Activated CD8-positive, alpha-beta memory T cell treated with anti-CD3 and anti-CD28 coated beads, Interleukin-2, amount 10 ng/mL, durations not matched to agents 7 days and 5 days (primary cell): ENCODE measurements at places on chromosomes 3 and 15.

DNA sequence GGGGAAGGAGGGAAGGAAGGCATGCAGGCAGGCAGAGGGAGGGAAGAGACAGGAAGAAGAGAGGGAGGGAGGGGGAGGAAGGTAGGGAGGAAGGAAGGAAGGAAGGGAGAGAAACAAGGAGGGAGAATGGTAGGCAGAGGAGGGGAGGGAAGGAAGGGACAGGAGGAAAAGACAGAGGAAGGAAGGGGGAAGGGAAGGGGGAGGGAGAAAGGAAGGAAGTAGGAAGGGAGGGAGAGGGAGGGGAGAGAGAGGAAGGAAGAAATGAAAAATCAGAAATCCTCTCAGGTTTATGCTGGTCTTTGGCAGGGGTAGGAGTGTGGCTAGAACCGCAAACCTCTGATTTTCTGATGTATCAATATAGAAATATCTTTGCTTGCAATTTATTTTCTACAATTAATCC, 4.2 kb downstream of the PRTG start:
- DNase-seq = no peak

- DNase-seq = no peak
Measured at GRCh38 chr3:194766845-194767244, 81.2 kb downstream of the FAM43A start.

- no peak for DNase-seq
Measured at GRCh38 chr3:30401971-30402370, 204.4 kb upstream of the TGFBR2 start.

GRCh38 chr15:71048913-71049675, 66.2 kb upstream of the THSD4 start:
- no peak for DNase-seq

- DNase-seq = peak; percentile 77
Measured at GRCh38 chr3:71064291-71064955, 519.1 kb downstream of the FOXP1 start.

DNA sequence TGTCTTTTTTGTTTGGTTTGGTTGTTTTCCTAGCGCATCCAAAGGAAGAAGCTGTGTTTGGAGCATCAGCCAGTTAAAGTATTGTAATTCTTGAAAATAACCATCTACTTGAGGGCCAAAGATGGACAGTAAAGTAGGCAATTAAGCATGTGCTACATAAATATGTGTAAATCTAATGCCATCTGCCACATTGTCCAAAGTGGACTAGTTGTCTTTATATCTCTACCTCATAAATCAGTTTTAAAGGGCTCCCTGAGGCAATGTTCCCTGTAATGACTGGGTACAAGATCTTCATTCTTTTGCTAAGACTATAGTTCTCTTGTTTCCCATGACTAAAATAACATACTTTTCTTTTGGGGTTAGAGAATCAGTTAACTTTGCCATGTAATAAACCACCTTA, 460.0 kb upstream of the RARB start:
- no peak for DNase-seq

DNA sequence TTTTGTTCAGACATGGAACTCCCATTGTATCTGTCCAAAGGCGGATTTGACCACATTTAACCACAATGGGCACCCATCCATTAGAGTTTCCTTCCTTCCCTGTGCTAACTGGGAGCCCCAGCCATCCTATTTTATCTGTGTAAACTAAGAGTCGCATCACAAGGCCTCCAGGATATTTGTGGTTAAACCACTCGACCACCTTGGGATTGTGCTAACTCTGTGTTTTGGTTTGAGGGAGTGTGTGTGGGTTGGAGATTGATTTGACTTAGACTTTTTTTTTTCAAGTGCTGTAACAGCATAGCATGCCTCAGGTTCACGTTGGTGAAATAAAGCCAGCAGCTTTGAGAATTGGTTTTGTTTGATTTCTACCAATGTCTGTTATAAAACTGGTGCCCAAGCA, 100.4 kb upstream of the TP63 start:
- DNase-seq = peak; percentile 46

GRCh38 chr3:115469649-115470048, 153.7 kb upstream of the GAP43 start:
- DNase-seq = no peak

DNA sequence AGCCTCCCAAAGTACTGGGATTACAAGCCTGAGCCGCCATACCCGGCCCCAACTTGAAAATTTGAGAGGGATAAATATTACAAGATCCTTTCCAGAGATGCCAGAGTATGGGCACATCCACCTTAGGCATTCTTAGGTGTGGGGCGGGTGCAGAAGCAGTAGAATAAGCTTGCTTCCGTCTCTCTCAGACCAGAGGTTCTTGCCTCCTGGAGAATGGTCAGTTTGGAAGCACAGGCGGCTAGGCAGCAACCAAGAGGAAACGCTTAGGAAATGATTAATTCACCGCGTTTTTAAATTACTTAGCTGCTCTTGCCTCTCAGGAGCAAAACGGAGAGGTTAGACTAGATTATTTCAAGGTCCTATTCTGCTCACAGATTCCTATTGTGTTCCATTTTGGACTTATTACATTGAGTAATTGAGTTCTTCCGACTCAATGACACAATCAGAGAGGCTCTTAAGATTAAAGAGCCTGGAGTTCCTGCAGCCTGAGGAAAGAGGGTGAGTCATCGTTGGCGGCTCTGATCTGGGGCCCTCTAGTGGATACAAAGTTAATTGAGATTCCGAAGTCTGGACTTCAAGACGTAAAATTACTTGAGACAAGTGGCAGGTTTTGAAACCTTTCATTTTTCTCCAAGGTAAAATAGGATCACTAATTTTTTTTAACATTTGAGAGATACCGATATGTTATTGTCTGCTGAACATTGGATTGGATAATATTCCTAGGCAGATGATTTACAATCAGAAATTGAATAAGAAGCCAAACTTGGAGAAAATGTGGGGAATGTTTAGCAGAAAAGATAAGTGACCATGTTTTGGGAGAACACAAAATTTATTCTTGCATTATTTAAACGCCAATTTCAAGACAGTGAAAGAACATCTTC, 5.8 kb upstream of the TOPAZ1 start:
- peak; percentile 55 for DNase-seq

DNA sequence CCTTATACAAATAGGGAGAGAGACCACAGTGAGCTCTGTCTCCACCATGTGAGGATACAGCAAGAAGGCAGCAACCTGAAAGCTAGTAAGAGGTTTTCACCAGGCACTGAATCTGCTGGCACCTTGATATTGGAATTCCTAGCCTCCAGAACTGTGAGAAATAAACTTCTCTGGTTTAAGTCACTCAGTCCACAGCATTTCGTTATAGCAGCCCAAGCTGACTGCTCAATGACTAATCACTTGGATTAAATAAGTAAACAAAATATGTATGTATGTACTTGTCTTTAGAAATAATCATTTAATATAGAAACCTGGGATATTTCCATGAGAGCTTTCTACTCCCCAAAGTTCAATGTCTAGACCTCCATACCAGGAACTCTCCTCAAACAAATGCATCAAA, 162.0 kb downstream of the IMPG2 start:
- no peak for DNase-seq

DNA sequence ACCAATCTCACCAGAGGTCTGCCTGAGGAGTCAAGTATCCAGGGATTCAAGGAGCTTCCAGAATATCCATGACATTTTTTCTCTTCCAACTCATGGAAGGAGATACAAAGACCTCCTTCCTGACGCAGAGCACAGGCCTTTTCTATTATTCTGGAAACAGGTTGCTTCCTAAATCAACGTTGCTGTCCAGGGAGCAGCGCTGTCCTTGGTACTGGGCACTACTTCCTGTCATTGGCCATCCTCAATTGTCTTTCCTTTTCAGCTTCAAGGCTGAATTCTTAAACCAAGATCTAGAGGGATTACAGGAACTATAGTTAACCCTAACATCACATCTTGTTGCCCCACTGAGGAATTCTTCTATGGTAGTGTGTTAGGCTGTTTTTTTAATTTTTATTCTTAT, 50.4 kb upstream of the TBC1D21 start:
- DNase-seq = no peak

DNA sequence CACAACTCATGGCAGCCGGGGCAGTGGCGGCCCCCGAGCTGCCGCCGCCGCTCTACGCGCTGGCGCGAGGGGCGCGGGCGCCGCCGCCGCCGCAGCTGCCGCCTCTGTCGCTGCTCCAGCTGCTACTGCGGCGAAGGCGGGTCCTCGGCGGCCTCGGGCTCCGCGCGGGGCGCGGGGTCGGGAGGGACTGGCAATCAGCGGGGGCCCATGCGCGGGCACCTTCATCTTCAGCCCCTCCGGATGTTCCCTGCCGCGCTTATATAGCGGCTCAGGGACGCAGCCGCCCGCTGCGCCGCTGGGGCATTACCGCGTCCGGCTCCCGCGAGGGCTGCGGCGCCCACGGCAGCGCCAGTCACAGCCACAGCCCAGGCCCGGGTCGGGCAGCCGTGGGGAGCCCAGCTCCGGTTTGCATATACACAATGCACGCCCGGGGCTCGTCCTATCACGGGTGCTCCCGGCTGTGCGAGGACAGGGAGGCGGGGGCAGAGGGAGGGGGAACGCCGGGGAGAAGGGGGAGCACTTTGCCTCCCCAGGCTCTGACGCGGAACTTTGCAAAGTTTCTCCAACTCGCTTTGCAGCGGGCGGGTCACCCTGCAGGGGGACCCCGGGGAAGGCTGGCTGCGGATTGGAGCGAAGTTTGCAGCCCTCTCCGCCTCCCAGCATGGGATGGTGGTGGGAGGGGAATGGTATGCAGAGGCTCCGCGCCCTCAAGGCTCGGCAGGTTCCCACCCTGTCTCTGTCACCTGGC, at the start of gene VGLL3:
TSS of gene VGLL3 (minus strand) at position 416 of the 748 bp plus-strand sequence. CDS start at position 10, 406 bp downstream.
- no peak for DNase-seq

GRCh38 chr3:21991061-21991460, 240.1 kb upstream of the ZNF385D start:
- no peak for DNase-seq

DNA sequence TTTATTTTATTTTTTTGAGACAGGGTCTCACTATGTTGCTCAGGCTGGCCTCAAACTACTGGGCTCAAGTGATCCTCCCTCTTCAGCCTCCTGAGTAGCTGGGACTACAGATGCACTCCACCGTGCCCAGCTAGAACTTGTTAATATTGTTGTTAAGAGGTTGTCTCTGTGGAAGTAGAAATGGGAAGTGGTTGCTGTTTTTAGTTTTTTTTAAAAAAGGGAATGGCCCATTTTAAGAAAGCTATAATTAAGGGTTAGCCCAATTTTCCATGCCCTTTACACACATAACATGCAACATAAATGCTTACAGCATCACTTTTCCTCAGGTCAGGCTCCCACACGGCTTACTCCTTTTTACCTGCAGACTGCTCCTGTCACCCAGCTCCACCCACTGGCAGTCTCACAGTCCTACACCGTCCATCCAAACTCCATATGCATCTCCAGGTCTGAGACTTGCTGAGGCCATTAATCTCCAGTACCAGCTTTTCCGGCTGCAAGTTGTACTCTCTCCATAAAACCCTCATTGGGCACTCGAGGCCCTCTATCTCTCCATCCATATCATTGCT, 19.8 kb downstream of the MORC1 start:
- DNase-seq = no peak

DNA sequence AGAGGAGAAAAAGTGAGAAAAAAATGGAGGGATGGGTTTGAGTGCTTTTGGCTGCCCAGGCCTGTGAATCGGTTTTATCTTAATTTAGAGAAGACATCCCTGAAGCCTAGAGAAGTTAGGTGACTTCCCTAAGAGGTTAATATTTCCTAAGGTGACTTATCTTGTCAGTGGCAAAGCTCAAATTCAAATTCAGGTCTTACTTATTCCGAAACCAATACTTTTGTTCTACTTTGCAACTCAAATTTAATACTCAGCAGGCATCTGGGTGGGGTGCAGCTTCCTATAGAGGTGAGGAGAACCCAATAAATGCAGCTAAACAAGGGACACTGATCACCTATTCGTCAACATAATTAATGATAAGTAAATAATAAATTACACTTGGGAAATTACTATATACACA, 54.9 kb upstream of the MYRIP start:
- no peak for DNase-seq

GRCh38 chr15:72796210-72796514, 12.6 kb upstream of the ADPGK start:
- no peak for DNase-seq

DNA sequence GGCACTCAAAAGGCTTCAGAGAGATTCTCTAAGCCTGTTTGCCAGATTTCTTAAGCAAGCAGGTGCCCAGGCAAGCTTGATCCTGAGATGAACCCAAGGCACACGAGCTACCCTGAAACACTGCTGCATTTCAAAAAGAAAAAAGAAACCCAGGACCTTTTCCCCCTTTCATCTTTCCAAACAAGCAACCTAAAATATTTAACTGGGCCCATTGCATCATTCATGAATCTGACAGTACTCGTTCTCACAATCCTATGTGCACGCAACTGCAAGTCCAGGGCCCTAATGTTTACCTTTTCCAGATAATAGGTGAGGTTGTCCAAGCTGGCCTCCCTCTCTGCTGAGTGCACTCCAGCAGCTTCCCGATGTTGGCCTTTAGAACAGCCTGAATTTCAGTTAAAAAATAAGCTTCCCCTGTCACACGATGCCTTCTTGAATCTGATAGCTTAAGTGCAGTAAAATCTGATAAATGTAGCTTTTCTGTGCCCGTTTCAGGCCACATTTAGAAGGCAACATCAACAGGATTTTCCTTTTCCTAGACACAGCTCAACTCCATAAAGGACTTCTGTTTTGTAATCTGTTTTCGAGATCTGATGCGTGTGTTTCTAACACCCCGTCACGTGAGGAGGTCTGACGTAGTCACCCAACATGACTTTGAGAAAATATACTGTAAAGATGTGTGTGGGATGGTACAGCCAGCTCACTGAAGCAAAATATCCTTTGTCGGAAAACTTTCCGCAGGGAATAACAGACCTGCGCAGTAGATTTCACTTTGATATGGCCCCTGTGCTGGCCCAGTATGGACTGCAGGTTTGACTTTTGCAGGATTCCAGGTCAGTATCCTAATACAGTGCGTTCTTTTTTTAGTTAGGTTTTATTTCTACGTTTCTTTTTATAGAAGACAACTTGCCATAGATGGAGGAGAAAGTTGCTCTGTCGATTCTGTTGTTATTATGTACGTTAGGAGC, 55.1 kb upstream of the RASA2 start:
- DNase-seq = no peak

- peak; percentile 70 for DNase-seq
Measured at GRCh38 chr15:77944002-77944867, 133.3 kb downstream of the TBC1D2B start.

DNA sequence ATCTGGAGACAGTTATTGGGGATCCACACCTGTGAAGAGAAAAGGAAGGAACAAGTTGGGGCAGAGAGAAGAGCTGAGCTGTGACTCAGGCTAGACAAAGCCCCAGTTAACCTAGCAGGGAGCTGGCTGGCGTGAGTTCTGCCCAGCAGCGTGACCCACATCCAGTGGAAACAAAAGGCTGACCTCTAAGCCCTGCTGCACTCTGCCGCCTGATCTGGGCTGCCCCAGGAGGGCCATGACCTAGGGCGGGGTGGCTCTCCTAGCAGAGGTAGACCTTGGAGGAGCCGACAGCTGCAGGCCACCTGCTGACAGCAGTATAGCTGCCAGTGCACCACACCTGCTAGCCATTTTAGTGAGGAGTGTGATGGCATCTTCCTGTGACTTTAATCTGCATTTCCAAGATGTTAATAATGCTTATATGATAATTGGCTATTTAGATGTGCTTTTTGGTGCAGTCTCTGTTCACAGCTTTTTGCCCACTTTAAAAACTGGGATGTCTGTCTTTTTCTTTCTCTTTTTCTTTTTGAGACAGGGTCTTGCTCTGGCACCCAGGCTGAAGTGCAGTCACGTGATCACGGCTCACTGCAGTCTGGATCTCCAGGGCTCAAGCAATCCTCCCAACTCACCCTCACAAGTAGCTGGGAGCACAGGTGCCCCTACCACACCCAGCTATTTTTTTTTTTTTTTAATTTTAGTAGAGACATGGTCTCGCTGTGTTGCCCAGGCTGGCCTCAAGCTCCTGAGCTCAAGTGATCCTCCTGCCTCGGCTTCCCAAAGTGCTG, 78.1 kb downstream of the LSM3 start:
- no peak for DNase-seq

GRCh38 chr3:144380849-144381248, 409.2 kb downstream of the DIPK2A start:
- DNase-seq = no peak
